ENCODE measurements at places on chromosomes 11 and 22.
A peak's percentile ranks its signal among the peaks of the same experiment; 100 is the strongest.

GRCh38 chr22:27673839-27674238 is 127.7 kb downstream of the MN1 start:
- DNase-seq = no peak

DNA sequence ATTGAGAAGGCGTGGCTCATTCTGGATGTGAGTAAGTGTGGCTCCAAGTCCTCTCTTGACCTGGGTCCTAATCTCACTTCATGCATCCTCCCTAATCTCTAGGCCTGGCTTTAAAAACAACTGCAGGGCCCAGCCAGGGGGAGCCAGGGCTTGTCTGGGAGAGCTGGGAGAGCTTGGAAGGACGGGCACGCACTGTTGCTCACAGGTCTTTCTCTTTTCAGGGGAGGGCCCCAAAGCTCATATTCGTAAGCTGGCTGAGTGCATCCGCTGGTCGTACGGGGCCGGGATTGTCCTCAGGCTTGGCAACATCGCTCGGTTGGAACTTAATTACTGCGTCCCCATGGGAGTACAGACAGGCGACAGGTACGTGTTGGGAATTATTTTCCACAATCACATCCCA is 34.1 kb upstream of the PARVB start:
- no peak for DNase-seq

GRCh38 chr11:121067453-121067852 is 33.6 kb upstream of the TECTA start:
- no peak for DNase-seq

- DNase-seq = no peak
Measured at GRCh38 chr11:64251016-64251752, at the start of gene PLCB3. Gene PLCB3, plus strand, starts transcription at chr11:64251530. Its CDS starts 120 bp downstream, at chr11:64251650.

DNA sequence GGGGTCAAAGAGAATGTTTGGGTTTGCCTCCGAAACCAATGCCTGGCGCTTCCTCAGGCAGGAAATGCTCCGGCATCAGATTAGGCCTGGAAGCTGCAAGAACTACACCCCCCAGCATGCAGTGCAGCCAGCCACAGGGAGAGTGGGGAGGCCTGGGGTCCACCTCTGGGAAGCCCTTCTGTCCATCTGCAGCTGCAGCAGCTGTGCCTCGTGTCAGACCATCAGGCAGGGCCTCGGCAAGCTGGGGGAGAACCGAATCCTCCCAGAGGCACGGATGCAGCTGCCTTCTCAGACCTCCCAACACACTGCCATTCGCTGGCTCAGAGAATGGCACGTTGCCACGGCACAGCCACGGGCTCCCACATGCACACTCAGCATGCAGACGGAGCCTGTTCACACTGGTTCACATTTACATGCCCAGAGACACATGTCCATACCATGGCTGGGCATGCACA is 57.4 kb downstream of the NECTIN1 start:
- no peak for DNase-seq

GRCh38 chr11:12281571-12282478 is 95.5 kb upstream of the PARVA start:
- DNase-seq = peak; percentile 69

DNA sequence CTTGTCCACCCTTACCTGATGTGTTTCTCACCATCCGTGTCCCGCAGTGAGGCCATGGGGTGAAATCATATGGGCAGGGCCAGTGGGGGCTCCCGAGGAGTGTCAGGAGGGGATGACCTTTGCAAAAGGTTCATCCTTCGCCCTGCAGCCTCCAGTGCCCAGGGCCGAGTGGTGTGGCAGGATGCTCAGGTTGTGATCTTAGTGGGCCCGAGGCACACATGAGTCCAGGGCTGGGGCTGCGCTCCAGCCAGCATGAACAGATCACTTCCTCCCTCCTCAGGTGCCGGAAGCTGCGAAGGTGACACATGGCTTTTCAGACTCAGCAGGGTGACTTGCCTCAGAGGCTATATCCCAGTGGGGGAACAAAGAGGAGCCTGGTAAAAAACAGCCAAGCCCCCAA is 2.8 kb upstream of the FKBP2 start:
- DNase-seq = no peak

DNA sequence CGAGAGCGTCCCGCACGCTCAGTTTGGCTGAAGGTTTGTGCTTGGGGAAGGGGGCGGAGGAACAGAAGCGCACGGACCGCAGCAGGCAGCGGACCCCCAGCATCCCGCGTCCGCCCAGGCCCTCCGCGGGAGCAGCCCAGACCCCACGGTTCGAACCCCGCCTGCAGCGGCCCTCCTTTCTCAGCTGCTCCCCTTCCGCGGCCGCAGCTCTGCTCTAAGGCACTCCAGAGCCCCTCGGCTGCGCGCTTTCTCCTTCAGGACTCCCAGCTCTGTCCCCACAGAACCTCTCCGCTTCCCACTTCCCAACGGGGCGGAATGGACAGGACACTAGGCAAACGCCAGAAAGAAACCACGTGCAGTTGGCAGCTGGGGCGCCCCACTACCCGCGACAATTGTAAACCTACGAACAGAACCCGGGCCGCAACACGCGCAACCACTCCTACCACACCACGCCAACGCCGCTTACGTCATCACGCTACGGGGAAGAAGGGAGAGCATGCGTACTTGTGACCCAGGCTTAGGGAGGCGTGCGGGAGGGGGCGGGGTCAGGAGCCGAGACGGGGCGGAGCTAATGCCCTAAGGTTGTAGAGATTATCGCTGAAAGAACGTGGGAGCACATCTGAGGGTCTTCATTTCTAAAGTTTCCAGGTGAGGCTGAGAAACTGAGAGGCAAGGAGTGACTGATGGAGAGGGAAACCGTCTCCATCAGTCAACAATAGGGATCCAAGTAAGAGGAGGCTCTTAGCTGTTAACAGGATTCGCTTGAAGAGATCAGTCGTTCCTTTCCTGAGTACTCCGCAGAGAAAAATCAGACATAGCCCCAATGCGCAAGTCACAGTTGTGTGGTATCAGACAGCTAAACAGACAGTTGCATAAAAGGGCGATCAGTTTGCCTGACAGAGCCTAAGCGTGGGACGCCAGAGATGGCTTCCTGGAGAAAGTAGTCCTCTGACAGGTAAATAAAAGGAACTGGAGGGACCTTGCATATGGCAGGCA is at the start of gene NARS2:
NARS2 (minus strand) TSS at position 479 of the 996 bp plus-strand sequence; CDS start at position 103, 376 bp downstream.
- peak; percentile 95 for DNase-seq

DNA sequence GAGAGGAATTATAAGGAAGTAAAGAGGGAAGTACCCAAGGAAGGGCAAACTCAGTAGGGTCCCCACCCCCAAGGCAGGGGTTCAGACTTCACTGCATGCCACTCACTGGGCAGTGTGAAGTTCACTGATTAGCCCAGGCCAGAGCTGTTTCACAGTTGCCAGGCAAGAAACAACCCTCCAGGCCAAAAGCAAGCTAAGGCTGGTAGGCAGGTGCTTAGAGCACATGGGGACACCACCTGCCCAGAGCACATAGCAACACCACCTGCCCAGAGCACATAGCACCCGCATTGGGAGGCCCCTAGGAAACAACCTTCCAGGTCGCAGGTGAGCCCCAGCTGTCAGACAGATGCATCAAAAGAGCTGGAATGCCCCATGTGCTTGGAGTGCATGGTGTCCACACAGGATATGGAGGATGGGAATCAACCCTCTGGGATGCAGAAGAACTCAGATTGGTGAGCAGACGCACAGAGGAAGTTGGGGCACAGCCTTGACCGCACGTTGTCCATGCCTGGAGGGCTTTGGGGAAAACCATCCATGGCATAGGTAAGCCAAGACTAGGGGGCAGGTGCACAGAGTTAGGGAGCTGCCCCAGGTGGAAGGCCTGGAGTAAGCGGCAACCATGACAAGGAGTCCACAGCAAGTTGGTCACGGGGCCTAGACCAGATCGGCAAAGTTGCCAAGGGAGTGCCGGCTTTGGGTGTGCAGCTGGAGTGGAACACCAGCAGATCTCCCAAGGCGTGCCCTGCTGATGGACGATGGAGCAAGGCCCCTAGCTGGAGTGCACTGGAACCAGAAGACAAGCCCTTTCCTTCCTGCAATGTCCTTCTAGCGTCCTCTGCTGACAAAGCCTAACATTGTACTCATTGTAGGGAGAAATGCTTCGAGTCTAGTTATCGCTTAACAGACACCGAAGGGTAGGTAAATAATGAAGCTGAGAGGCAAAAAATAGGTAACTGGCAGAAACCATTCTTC is 7.8 kb upstream of the TMEM216 start:
- DNase-seq = peak; percentile 55

DNA sequence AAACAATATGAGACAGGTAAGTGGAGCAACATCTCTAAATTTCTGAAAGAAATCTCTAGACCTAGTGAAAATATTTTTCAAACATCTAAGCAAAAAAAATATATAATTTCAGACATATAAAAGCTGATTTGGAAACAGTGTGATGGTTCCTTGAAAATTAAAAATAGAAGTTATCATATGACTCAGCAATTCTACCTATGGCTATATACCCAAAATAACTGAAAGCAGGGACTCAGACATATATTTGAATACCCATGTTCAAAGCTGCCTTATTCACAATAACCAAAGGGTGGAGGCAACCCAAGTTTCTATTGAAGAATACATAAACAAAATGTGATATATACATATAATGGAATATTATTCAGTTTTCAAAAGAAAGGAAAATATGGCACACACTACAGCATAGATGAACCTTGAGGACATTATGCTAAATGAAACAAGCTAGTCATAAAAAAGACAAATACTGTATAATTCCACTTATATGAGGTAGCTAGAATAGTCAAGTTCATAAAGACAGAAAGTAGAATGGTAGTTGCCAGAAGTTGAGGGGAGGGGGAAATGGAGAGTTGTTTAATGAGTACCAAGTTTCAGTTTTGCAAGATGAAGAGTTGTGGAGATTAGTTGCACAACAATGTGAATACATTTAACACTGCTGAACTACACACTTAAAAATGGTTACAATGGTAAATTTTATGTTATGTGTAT is 300.4 kb downstream of the TTC28 start:
- DNase-seq = peak; percentile 27

- DNase-seq = no peak
Measured at GRCh38 chr22:37884420-37884819, 21.7 kb upstream of the MICALL1 start.

DNA sequence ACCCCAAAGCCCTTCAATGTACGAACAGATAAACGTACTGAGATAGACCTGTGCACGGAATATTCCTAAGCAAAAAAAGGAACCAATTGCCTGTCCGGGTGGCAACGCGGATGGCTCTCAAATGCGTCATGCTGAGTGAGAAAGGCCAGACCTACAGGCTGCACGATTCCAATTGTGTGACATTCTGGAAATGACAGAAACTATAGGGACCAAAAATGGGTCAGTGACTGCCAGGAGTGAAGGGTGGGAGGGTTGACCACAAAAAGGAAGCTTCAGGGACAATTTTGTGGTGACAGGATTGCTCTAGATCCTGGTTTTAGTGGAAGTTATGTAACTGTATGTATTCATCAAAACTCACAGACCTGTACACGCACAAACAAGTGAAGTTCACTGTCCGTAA is 24.0 kb upstream of the SYT8 start:
- no peak for DNase-seq

DNA sequence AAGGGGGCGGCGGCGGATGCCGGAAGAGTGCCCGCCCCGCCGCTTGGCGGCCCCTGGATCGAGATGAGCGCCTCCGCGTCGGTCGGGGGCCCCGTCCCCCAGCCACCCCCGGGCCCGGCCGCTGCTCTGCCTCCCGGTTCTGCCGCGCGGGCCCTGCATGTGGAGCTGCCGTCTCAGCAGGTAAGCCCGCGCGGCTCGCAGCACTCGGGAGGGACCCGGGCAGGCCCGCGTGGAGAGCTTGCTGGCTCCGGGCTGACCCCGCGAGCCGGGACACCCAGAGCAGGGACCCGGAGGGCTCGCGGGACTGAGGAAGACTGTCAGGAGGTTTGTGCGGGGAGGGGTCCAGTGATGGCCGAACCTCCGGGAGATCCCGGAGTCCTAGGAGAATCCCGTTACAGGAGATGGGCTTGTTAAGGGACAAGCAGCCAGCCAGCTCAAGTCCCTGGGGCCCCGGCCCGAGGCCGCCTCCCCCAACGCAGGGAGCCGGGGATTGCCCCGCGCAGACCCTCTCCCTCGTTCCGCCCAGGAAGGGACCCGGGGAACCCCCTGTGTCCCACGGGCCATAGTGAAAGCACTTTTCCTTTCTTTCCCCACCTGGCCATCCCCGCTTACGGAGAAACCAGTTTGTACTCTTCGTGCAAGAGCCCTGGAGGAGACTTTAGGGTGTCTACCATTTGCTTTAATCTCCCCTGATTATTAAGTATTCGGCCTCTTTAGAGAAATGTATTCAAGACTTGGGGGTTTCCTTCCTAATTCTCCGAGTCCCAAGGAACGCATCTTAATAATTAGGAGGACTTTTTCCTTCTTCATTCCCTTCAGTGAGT is 547 bp downstream of the UVRAG start:
- peak; percentile 17 for DNase-seq

DNA sequence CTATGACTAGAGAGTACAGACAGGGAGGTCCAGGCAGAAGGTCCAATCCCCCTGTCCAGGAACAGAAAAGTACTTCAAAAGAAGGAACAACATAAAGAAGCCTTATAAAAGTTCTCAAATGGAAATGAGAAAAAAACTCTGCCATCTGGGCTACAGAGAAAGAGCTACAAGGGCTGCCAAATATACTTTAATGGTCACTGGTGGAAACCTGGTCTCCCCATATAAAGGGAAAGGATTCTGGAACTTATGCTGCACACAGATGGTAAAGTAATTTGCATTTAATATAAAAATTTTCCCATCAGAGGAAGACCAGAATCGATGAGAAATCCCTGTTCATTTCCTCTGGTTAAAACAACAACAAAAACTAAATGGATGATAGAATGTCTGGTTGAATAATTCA is 119.4 kb upstream of the MTMR2 start:
- DNase-seq = no peak

DNA sequence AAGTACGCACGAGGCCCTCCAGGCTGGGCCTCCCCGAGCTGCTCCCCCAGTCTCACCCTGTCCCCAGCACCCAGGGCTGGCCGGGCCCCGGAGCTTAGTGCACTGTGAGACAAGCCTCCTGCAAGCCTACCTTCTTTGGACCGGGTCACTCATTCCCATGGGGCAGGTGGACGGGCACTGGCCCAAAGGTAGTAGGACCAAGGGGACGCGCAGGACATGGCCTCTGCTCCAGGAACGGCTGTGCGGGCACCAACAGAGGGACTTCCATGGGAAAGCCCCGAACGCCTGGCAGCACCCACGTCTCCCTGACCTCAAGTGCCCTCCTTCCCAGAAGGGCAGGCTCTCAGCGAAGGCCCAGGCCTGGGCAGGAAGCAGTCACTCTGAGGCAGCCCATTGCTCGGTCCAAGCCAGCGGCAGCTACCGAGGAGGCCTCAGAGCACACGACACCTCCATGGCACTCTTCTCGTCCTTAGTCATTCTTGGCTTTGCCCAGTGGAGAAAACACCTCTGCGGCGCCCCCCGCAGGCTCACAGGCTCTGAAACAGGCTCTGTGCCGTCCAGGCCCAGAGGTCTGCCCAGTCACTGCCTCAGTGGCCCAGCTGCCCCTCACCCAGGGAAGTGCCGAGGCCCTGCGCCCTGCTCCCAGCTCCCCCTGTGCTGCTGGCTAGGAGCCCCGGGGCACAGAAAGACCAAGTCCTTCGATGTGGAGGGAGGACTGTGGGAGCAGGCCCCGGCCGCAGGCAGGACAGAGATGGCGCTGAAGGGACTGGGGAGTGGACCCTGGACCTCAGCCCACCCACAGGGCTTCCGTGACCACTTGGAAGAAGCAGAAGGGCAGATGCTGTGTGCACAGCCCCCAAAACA is 3.8 kb downstream of the MOB2 start:
- no peak for DNase-seq
